ENCODE measurements at places on chromosomes 2 and 18.

DNA sequence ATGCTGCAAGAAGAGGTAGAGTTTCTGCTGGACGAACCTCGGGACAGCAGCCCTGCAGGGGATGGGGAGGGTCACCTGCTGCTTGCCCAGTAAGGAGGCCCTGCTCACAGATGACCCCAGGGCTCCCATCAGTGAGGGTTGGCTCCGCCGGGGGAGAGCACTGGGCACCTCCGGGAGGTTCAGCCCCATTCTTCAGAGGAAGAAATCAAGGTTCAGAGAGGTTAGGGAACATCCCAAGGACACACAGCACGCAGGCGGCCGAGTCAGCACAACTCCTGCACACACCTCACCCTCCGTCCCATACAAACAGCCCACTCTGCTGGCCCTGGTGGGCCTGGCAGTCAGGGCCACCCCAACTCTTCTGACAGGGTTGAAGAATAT lies 11.7 kb upstream of the CCDC74B start:
- H3K27me3 ChIP-seq: no peaks in the 10 kb centered on the region
- H3K27ac ChIP-seq: no peak overlapping the region
- H3K36me3 ChIP-seq: peaks cover 4% of the 10 kb centered on the region
- no peak overlapping the region for H3K4me3 ChIP-seq
- no peaks in the 10 kb centered on the region for H3K4me1 ChIP-seq
- DNase-seq: no peak

- no peaks in the 10 kb centered on the region for H3K27me3 ChIP-seq
- H3K4me3 ChIP-seq: no peak overlapping the region
- no peak for DNase-seq
- no peak overlapping the region for H3K27ac ChIP-seq
These were observed 274.2 kb downstream of the CDH19 start for GRCh38 chr18:66329716-66330115.

DNA sequence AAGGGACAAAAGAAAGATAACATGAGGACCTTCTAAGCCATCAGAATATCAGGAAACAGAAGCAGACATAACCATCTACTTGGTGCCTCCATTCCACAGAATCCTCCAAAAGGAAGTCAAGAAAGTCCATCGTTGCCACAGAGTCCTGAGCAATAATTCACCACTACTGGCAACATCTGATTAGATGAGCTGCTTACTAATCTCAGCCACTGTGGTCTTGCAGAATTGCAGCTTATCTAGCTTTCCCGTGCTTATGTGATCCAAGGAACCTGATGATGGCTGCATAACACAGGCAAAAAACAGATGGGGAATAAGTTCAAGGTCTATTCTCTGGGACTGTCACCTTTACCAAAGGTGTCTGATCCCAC lies 278.5 kb downstream of the AFF3 start:
- no peak for DNase-seq
- peaks cover 16% of the 10 kb centered on the region for H3K4me1 ChIP-seq
- no peaks in the 10 kb centered on the region for H3K27me3 ChIP-seq
- no peak overlapping the region for H3K4me3 ChIP-seq

DNA sequence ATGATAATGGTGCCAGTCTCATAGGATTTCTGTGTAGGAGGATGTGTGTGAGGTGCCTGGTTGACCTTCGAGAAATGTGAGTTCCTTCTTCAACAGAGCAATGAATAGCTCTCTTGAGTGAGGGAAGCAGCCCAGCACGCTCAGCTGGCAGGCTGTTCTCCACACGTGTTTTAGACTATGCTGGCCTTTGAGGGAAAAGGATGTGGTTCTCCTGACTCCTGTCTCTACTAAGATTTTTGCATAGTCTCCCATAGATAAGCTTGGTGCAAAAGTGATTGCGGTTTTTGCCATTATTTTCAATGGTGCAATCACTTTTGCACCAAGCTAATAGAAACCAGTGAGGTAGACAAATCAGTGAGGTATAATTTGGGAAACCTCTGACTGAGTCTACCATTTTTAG lies 284.1 kb downstream of the SLC4A3 start:
- no peaks in the 10 kb centered on the region for H3K27me3 ChIP-seq
- no peak overlapping the region for H3K4me3 ChIP-seq
- no peak overlapping the region for H3K27ac ChIP-seq
- no peaks in the 10 kb centered on the region for H3K4me1 ChIP-seq
- H3K36me3 ChIP-seq: no peaks in the 10 kb centered on the region

DNA sequence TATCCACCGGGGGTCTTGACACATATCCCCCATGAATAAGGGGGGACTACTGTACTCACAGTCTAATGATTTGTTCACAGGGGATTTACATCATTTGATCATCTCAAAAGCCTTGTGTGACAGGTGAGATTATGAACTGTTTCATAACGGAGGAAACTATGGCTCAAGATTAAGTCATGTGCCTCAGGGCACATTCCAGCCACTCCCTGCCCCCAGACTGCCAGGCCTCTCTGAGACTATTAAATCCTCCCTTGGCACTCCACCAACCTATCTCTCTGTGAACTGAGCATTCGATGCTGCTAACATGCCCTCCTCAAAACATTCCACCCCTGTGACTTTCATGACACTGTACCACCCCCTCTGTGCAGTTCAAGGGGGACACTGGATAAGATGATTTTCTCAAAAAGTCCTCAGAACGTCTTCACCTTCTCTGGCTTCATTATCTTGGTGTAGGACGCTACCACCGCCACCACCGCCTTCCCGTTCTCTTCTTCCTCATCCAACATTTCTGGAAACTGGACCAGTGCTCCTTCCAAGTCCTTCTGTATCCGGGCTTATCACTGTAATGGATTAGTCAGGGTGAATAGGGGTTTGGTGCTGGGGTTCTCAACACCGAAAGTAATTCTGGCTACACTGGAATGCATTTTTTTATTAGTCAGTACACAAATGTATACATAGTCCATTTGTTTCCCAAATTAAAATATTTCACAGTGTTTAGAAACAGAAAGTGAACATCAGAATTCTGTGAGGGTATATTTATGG lies 169.6 kb downstream of the KCNS3 start:
- no peaks in the 10 kb centered on the region for H3K27me3 ChIP-seq
- no peak overlapping the region for H3K4me3 ChIP-seq
- H3K4me1 ChIP-seq: no peaks in the 10 kb centered on the region
- H3K27ac ChIP-seq: no peak overlapping the region

Data from naive thymus-derived CD4-positive, alpha-beta T cell (primary cell).